CD4-positive, alpha-beta memory T cell (primary cell): ENCODE measurements at places on chromosomes 1 and 21.

GRCh38 chr1:229893762-229894444 lies 173.1 kb upstream of the GALNT2 start:
- DNase-seq = no peak

DNA sequence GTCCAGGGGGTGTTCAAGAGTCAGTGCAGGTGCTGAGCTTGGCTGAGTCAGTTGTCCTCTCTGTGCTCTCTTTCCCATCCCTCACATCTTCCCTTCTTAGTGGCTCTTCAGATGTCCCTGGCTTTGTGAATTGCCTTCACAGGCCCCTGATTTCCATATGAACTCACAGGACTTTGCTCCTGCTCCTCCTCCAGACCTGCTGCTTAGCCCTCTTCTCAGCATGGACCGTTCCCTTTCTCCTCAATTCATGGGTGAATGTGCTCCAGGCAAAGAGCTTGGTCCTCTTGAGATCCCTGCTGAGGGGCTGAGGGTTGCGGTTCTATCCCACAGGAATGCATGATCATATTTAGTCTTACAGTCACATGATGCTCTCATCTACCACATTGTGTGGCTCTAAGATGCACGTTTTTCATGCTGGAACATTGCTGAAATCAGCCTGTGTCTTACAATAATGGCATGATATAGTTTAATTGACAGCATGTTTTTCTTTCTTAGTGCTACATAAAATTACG lies 30.5 kb downstream of the CACNA1E start:
- DNase-seq = no peak

- DNase-seq = no peak
Measured at GRCh38 chr1:170149241-170149640, 3.5 kb downstream of the NTMT2 start.

DNA sequence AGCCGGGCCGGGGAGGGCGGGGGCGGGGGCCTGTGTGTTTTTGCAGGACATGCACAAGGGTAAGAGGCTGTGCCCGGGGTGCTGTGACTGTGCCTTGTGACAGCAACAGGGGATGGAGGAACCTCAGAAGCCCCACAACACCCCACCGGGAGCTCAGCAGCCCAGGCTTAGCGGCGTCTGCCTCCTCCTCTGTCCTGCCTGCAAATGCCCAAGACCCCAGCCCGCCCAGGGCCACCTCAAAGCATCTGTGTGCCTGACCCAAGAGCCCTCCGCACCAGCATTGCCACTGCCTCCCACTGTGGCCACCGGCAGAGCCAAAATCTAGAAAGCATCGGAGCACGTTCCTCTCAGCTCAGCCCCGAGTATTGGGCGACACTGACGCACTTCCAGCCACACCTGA lies 2.7 kb upstream of the ACTRT2 start:
- no peak for DNase-seq

DNA sequence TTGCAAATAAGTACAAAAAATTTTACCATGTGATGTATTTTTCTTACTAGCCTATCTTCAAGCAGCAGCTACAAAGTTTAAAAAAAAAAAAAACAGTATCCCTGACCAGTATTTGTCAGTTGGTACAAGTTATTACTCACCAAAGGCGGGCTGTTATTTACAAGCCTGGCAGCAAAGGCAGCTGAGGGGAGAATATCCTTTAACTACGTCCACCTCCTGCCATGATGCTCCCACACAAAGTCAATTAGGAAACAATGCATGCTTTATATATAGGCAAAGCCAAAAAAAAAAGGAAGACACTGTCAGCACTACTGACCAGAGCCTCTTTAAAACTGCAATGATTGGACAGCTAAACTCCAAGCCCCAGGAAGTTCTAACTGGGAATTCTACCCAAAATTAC lies 13.7 kb downstream of the PSMA5 start:
- DNase-seq = no peak

DNA sequence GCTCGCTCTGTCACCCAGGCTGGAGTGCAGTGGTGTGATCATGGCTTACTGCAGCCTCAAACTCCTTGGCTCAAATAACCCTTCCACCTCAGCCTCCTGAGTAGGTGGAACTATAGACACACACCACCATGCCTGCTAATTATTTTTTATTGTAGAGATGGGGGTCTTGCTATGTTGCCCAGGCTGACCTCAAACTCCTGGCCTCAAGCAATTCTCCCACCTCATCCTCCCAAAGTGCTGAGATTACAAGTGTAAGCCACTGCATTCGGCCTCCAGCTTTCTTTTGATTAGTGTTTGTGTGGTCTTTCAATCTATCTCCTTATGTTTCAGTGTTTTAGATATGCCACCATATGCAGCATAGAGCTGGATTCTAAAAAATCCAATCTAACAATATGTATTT lies 19.9 kb upstream of the CSF3R start:
- no peak for DNase-seq

DNA sequence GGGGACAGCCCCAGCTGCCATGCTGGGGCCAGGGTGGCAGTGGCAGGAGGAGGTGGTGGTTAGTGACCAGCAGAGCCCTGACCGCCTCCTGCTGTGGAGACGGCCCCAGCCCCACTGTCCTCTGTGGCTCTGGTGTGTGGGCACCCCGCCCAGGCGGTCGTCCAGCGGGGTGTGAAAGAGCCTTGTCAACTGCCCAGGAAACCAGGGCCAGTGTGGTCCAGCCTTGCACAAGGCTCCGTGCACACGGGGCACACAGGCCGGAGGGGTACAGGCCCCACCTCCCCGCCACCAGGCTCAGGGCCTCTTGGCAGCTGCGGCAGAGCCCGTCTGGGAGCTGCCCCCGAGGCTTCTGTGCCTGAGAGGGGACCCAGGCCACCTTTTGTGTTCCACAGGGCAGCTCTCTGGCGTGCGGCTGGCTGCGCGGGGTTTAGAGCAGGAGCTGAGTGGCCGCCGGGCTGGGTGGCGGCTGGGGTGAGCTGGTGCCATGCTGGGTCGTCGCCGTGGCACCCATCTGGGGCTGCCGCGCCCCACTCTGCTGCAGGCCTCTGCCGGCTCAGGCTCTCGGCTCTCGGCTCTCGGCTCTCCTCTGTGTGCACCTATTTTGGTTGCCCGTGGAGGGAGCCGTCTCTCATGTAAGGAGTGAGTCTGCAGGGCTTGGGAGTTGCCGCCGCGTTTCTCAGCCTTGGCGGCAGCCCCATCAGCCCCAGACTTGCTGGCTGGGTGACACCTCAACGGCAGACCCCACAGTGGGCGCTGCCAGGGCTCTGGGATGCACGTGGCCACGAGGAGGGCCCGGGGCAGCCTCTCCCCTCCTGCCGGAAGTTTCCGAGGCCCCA lies 36.1 kb downstream of the SLX9 start:
- no peak for DNase-seq

DNA sequence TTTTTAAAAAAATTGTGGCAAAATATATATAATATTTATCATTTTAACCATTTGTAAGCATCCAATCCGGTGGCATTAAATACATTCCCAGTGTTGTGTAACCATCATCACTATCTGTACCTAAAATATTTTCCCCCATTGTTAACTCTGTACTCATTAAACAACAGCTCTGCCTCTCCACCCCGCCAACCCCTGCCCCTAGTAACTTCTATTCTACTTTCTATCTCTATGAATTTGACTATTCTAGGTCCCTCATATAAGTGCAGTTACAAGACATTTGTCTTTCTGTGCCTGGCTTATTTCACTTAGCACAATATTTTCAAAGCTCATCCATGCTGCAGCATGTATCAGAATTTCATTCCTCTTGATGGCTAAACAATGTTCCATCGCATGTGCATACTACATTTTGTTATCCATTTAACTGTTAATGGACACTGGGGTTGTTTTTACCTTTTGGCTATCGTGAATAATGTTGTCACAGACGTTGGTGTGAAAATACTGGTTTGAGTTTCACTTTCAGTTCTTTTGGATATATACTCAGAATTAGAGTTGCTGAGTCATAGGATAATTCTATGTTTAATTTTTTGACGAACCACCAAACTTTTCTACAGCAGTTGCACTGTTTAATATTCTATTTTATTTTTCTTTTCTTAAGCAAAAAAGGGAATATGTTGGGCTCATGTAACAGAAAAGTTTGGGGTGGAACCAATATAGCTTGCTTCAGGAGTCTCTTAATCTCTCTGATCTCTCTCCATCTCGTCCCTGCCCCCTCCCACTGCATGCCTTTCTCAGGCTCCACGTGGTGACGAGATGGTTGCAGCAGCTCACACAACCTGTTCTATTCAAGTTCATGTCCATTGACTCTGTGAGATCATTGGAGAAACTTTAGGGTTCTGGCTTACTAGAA lies 25.2 kb upstream of the RCAN1 start:
- peak; percentile 2 for DNase-seq

GRCh38 chr1:94999456-95000131 lies 72.7 kb upstream of the CNN3 start:
- DNase-seq = no peak

DNA sequence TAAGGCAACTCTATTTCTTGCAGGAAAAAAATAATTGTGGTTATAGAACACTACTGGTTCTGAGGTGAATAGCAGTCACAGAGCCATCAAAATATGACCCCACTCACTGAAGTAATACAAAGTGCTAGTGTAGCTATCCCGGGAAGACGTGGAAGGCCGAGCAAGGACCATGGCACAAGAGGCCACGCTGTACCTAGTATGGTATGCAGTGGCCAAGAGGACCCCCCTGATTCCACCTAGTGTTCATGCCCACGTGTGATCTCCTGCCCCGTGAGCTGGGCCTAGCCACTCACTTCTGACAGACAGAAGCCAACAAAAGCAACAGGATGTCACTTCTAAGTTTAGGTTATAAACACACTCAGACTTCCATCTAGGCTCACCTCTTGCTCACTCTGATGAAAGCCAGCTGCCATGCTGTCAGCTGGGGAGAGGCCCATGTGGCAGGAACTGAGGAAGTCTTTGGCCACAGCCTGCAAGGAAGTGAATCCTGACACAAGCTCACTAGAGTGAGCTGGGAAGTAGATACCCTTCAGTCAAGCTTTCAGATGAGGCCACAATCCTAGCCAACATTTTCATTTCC lies 21.7 kb upstream of the LSS start:
- no peak for DNase-seq

- peak; percentile 69 for DNase-seq
Measured at GRCh38 chr1:151130987-151131586, 15.3 kb downstream of the SEMA6C start.

GRCh38 chr1:193569096-193569982 lies 382.9 kb upstream of the B3GALT2 start:
- peak; percentile 69 for DNase-seq

GRCh38 chr1:116835161-116835560 lies 74.6 kb upstream of the PTGFRN start:
- no peak for DNase-seq

DNA sequence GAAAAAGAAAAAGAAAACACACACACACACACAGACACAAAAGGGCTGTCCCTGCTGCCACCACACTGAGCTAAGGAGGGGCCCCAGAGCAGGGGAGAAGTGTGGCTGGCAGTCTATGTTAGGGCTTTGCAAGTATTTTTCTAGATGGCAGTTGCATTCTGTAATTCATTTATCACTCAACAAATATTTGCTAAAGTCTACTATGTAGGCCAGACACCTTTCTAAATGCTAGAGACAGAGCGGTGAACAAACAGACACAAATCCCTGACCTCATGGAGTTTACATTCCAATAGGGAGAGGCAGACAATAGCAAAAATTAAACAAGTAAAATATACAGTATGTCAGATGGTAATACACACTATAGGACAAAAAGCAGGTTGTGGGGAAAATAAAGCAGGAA lies 20.2 kb downstream of the WDR64 start:
- no peak for DNase-seq

DNA sequence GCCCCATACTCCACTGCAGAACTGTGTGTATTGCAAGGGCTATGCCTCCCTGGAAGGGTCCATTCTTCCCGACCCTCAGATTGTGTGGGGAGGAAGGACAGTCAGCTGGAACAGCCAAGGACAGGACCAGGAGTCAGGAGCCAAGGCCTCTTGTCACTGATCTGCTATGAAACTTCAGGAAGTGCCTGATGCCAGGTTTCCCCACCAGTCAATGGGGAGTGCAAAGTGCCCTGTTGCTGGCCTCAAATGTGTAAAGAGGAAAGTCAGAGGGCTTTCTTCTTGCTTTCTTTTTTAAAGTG lies 168.8 kb downstream of the GRIK3 start:
- DNase-seq = no peak

- no peak for DNase-seq
Measured at GRCh38 chr1:77413541-77414335, 131.9 kb downstream of the AK5 start.

GRCh38 chr1:115073298-115074087 lies 15.8 kb downstream of the TSPAN2 start:
- DNase-seq = no peak

- no peak for DNase-seq
Measured at GRCh38 chr1:248373761-248374160, 1.8 kb upstream of the OR2T6 start.

- no peak for DNase-seq
Measured at GRCh38 chr1:187456446-187456845, 627.7 kb downstream of the PLA2G4A start.

- DNase-seq = no peak
Measured at GRCh38 chr1:223482766-223483165, 89.6 kb downstream of the CCDC185 start.

DNA sequence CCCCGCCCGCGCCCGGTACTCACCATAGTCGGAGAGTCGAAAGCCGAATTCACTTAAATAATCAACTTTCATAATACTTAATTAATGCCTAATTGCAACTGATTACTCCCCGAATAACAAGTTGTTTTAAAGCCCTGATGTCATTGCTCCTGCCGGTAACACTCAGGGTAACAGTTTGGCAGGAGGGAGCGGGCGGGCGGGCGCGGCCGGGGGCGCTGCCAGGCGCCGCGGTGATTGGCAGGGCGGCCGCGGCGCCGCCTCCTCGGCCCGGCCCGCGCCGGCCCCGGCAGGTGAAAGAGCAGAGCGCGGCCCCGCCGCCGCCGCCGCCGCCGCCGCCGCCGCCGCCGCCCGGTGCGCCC lies 102.2 kb downstream of the CASZ1 start:
- no peak for DNase-seq

- peak; percentile 29 for DNase-seq
Measured at GRCh38 chr1:26538480-26539412, 9.2 kb downstream of the RPS6KA1 start.

- no peak for DNase-seq
Measured at GRCh38 chr1:2607641-2608091, 21.1 kb downstream of the PRXL2B start.

DNA sequence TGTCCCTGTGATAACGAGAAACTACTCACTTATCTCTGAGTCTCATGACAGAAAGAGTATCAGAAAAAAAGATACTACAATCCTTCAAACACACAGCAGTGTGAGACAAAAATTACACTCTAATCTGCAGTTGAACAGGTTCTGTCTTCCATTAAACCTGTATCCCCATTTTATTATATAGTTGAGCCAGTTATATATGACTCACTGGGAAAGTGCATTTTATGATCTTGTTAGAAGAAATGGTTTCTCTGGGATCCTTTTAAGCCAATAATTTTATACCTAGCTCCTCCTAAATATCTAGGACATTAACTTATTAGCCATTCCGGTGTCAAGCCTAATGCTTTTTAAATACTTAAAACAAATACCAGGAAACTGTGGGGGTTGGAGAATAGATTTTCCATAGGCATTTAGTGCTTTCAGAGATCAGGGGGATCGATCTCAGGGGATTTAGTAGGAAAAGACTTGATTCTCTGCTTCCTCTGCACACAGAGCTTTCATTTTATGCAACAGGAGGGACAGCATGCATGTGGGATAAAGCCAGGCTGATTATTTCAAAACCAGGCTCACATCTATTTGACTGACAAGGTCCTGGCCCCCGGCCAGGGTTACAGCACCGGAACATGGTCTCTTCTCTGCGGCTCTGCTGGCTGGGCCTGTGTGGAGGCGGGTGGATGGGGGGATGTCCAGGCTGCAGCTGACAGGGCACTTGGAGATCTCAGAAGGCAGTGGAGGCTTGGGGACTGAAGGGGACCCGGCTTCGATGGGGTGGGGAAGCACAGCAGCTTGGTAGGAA lies 310.6 kb downstream of the DISC1 start:
- DNase-seq = no peak
